ENCODE measurements at places on chromosomes 2 and 18.
A peak's percentile ranks its signal among the peaks of the same experiment; 100 is the strongest.

DNA sequence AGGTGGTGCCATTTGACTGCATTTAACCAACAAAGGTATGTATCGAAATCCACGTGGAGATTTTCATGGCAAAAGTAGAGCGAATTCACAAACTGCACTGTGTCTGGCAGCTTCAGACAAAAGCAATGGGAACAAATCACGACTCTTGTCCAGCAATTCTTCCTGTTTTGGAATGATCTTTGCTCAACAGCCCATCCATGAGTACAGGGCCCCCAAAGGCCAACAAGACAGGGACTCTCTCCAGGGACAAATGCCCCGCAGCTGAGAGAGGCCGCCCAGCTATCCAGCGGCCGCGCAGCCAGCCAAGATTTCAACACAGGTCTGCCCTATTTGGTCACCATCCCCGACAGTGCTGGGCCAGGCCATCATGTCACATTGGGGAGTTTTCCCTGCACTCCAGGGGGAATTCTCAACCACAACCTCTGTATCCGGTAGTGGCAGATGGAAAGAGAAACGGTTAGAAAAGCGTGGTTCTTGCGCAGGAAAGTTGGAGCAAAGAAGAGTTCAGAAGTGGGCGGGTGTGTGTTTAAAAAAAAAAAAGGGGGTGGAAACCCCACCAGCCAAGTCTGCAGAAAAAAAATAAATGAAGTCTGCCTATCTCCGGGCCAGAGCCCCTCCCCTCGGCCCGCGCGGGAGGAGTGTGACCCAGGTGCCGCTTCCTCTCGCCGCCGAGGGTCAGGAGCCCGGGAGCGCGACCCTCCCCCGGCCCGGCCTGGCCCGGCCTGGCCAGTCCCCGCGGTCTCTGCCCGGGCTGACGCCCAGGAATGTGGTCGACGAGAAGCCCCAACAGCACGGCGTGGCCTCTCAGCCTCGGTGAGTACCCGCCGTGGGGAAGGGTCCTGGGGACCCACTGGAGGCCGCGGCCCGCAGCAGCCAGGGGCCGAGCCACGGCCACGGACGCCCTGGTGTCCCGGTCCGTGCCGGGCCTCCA is at the start of gene GYPC:
GYPC (plus strand) TSS at position 659 of the 931 bp plus-strand sequence; CDS start at position 765, 106 bp downstream.
- peak; percentile 58 for DNase-seq

DNA sequence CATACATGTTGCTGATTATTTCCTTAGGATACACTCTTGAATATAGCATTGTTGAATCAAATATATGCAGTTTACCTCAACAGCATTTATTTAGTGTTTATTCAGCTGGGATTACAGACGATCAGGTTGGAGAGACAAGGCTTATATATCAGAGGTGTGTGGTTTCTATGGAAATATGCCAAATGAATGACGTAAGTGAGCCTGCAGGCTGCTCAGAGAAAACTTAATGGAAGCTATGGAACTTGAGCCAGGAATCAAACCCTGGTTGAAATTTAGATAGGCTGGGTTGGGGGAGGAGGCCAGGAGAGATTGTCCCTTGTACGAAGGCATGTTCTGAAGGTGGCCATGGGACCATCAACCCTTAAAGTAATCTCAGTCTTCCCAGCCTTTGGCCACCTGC is 79.5 kb downstream of the INPP4A start:
- no peak for DNase-seq

DNA sequence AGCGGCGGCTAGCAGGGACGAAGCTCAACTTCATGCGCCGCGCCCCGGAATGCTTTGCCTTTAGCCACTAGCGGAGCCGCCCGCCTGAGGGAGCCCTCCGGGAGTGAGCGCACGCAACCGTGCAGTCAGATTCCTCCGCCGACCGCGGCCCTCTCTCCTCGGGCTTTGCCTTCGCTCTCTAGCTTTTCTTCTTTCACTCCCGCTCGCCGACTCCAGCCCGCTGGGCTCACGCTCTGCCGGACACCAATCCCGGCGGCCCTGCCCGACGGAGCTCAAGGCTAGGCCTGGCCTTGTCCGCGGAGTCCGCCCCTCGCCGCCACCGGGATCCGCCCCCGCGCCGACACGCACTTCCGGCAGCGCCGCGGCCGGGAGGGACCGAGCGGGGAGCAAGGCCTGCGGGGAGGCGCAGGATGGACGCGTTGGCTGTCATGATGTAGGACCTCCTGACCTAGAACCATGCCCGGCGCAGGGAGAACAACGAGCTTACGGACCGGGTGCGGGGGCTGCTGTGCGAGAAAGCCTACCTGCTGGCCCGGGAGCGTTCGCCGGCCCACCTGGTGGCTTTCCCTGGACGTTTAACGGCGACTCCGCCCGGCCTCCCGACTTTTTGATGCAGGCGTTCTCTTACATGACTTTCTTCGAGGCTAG is 40.8 kb upstream of the AKAIN1 start:
- DNase-seq = peak; percentile 63

DNA sequence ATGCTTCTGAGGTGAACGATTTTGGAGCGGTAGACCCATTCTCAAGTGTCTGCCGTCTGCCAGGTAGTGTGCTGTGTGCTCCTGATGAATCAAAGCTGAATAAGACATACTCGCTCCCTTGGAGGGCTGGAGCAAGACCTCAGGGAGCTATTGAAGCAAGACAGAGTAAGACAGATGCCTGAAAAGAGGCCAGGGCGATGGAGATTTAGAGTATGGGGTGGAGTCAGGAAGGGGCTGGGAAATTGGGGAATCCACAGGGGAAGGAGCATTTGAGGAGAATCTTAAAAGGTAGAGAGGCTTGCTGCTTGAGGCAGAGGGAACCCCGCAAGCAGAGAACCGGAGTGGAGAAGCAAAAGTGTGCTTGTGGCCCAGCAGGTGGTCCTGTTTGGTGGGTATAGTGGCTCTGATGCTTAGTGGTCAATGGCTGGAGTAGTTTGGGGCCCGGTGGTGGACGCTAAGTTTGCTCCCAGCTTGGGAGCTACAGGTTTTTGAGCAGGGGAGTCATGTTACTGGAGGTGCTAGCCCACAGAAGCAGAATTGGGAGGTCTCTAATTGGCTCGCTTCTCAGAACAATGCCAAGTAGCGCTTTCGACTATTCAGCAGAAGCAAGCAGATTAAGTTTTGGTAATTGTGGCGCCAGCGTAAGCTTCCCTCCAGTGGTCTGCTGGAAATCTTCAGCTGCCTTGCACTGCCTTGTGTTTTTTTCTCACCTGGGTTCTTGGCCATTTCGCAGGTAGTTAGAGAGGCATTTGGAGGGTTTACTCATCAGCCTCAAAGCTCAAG is 2.0 kb downstream of the CNNM4 start:
- DNase-seq = no peak

DNA sequence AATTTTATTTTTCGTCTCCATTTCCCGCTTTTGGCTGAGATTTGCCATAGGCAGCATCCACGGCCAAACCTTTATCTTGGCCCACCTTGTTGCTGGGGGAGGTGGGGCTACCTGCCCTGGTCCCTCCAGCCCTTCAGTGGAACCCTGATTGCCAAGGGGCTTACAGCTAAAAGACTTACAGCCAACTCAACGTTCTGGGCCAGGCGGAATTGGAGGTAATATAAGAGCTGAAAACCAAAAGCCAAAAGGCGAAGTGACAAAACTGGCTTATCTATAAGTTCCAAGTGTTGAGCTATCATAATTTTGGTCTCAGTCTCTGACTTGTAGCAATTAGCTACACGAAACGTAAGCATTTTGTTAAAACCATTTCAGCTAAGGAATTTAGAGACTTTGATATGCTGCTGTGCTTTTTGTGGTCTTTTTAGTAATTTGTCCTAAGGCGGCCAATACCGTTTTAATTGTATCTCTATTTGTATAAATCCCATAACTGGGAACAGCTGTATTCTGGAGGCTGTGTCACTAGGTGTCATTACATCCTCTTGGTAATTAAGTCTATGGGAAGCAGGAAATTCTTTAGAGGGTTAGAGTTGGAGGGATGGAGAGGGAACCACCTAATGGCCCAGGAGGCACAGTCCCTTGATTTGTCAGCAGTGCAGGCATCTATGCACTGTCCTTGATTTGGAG is 24.0 kb downstream of the PDCD1 start:
- no peak for DNase-seq

DNA sequence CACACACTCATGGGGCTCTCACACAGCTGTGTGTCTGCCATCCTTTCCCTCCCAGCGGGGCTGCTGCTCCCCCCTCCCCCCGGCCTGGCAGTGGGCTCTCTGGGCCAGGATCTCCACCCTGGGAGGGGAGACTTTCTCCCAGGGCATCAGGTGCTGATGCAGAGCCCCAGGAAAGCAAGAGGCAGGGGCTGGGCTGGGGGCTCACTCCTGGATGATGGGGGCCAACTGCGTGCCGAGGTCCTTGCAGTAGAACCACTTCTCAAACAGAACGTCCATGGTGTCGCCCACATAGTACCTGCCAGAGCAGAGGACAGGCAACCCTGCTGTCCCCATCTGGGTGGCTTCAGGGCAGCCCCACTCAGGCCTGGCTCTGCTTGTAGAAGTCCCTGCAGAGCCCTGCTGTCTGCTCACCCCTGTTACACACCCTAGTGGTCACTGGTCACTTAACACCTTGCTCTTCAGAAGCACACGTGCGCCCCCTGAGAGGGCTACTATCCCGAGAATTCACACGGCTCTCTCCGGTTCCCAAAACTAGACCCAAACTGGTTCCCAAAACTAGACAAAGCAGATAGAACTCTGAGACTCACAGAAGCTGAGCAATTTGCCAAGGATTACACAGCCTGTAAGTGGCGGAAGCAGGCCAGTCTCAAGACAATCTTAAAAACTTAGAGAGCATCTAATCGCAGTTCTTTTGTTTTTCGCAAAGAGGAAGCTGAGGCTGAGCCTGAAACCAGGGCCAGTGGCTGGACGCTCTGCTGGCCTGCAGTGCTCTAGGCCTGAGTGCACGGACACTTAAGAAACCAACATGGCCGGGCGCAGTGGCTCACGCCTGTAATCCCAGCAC is 6.6 kb upstream of the OXER1 start:
- DNase-seq = no peak

GRCh38 chr2:221423210-221423804 is 148.8 kb downstream of the EPHA4 start:
- no peak for DNase-seq

DNA sequence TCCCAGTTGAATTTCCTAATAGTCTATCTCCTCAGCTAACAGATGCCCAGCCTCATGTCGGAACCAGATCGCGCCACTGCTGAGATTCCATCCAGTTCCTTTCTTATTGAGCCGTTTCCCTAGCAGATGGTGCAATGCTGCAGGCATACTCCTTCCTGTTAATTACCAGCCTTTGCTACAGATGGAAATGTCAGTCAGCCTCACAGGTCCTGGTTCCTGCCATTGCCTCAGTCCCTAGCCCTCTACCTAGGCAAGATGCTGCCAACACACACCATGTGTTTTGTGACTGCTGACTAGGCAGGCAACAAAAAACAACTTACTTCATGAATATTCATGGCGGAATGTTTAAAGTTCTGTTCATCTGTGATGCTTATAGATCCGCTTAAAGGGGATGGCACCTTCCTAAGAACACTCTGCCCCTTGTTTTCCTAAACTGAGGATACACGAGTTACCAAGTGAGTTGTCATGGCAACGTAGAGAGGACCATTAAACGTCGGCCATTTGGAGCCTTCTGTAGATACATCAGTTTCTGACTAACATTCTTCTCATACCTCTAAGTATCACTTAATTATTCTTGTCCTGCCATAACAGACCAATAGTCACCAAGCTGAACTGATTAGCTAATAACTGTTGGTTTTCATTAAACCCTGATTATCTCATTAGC is 749.5 kb downstream of the RNF144A start:
- DNase-seq = no peak
